ENCODE measurements at places on chromosomes 2 and 18. TPM values are rescaled to one million over a fixed set of nuclear protein-coding genes. Genes with fewer than 3 reads are reported as not detected.

Gene TM4SF20
- not detected for total RNA-seq

DNA sequence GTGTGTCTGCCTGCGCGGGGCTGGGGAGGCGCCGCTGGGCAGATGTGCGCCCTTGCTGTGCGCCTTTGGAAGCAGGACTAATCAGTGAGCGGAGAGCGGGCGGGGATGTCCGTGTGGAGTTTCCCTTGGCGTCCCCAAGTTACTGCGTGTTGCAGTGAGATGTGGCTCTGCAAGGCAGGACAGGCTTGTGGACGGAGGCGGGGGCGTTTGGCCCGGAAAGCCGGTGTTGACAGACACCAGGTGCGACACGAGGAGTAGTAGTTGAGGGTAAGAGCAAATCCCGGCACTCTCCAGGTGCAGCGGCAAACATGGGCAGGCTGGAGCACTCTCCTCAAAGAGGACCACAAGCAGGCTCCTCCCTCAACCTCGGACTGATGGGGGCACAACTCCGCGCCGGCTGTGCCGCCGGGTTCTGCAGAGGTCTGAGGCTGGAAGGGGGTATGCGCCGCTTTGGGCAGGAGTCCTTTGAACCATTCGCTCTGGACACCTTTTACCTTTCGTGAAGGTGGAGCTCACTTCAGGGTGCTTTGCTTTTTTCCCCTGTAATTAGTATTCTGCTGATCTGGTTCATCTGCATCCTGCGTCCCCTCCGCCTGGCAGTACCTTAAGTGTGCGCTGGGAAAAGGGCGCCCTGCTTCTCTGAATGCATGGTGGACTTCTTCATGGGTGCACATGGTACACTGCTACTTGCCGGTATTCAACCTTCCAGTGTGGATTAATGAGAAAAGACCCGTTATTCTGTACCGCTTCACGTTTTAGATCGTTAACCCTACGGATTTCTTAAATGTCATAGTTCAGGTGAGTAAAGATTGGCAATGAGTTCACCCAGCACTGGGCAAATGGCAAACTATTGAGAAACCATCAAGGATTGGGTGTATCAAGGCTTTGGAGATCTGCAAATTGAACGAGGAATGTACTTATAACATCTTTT is 608 bp downstream of the CDH7 start:
- no peak overlapping the region for H3K27ac ChIP-seq
- H3K4me3 ChIP-seq, result no peak overlapping the region
- no peaks in the 10 kb centered on the region for H3K36me3 ChIP-seq
- peaks cover 17% of the 10 kb centered on the region for H3K27me3 ChIP-seq
- no peaks in the 10 kb centered on the region for H3K4me1 ChIP-seq
- no peak for DNase-seq

- H3K27me3 ChIP-seq, result no peaks in the 10 kb centered on the region
- no peak within 1 kb of the TSS for H3K27ac ChIP-seq
- H3K36me3 ChIP-seq, result no peaks in the 10 kb centered on the region
Measured at GRCh38 chr2:210315015-210315788, at the start of gene MYL1. Gene MYL1, minus strand, starts transcription at chr2:210315174. Its CDS starts 132 bp downstream, at chr2:210315042.

GRCh38 chr2:229235131-229235914 is 35.8 kb downstream of the PID1 start:
- H3K4me1 ChIP-seq, result no peaks in the 10 kb centered on the region
- no peak overlapping the region for H3K4me3 ChIP-seq
- no peak for DNase-seq
- H3K27ac ChIP-seq, result no peak overlapping the region

GRCh38 chr2:98070081-98070480 is 16.9 kb upstream of the VWA3B start:
- H3K36me3 ChIP-seq, result no peaks in the 10 kb centered on the region
- no peak for DNase-seq
- H3K27me3 ChIP-seq, result peaks cover 6% of the 10 kb centered on the region
- H3K4me3 ChIP-seq, result no peak overlapping the region
- no peaks in the 10 kb centered on the region for H3K4me1 ChIP-seq

Data from activated CD4-positive, alpha-beta T cell treated with anti-CD3 and anti-CD28 coated beads for 36 hours (primary cell).